Kasumi-1 (cell line): ENCODE measurements at places on chromosomes 3 and 15.

- DNase-seq, result no peak
Measured at GRCh38 chr15:77384589-77385359, 35.1 kb downstream of the PEAK1 start.

DNA sequence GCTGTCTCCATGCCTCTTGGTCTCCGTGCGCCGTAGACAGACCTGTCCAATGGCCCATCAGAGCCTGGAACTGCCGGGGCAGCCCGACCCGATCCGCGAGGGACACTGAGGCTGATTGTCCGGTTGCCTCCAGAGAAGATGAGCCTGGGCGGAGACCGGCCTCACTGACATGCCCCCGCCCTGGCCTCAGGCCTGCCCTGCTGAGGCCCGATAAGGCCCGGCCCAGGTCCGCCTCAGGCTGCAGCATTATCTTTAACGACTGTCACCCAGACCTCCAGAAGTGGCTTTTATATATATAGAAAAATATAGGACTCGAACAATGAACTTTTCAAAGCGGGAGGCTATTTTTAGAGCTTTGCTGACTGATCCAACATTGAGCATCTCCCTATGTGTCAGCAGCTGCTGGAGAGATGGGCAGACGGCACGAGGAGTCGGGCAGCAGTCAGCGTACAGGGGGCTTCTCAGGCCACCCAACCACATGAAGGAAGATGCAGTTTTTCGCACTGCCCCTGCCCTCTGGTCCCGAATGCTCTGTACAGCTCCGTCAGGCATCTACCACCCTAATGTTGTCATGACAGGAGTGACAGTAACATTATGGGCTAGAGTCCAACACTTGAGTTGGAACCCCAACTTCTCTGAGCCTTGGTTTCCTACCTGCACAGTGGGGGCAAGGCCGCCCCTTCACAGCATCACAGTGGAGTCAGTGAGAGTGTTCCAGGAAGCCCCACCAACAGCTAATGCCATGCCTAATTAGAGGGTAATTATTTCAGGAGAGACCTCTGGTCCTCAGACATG, 112.0 kb upstream of the RPL32 start:
- DNase-seq, result no peak

DNA sequence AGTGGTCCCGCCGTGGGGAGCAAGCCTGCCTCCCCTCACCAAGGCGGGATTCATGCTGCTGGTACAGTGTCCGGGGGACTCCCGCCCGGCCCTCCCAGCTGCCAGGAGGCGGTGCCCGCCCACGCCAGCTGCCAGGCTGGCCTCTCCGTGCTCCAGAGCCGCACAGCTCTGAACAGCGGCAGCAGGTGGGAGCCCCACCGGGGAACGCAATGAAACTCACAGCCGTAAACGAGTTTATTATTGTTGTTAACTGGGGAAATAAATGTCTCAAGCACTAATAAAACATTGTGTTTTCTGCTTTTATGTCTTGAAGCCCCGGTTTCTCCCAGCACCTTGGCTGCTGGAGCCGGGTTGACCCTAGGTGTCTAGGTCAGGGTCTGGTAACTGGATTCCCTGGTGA, 317.7 kb upstream of the TLE3 start:
- no peak for DNase-seq

GRCh38 chr3:140500473-140500872, 177.4 kb upstream of the TRIM42 start:
- DNase-seq, result no peak

DNA sequence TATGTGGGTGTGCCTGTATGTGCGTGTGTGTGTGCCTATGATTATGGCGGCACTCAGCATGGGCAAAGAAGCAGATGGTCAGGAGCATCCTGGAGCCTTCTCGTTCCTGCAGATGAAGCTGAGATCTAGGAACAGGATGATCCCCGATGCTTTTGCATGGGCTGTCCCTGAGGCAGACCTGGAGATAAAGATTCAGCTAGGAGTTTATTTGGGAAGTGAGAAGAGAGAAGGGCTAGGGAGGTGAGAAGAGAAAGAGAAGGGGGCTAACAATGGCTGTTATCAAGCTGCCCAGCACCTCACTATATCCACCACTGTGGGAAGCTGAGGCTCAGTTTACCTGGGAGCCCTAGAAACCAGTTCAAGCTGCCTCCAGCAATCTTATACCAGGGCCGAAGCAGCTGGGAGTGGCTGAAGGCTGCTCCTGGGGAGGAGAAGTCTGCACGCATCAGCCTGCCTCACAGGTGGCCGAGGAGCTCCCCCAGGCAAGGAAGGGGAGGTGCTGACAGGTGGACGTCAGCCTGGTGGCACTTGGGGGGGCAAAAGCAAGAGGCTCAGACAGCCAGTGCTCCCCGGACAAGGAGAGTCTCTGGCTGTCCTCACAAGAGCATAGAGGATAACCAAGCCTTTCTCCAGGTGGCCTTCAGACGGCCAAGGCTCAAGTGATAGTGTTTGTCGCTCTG, 94.0 kb upstream of the IQSEC1 start:
- no peak for DNase-seq

GRCh38 chr3:156187146-156187769, 66.9 kb downstream of the KCNAB1 start:
- no peak for DNase-seq

GRCh38 chr3:43953380-43953779, 262.6 kb downstream of the ABHD5 start:
- DNase-seq, result no peak

- DNase-seq, result peak; percentile 88
Measured at GRCh38 chr15:100873029-100873677, 6.5 kb upstream of the ALDH1A3 start.
